ENCODE measurements at places on chromosomes 5 and 9.
A peak's percentile ranks its signal among the peaks of the same experiment; 100 is the strongest.

GRCh38 chr9:129841071-129841470 is 5.8 kb downstream of the USP20 start:
- no peak for DNase-seq

DNA sequence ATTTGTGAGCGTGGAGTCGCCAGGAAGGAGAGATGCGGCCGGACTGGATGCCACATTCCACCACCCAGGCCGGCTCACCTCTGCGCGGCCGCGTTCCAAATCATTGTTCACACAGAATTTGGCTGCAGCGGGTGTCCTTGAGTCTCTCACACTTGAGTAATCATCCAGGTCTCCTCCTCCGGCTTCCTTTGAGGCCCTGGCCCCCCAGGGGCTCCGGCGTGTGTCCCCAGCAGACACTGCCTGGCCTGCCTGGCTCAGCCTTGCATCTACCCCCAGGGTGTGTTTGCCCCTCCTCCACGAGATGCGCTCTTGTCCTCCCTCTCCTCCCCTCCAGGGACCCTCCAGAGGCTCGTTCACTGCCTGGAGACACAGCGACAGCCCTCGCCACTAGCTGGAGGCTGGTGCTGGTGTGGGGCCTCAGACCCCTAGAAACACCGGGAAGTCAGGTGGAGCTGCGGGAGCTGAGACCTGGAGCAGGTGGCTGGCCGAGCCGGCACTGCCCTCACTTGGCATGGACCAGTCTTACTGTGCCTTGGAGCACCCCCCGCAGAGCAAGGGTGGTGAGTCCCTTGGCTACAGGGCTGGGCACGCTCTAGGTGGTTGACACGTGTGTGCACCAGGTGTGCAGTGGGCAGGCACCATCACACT is 7.0 kb upstream of the SLC9A3 start:
- DNase-seq = no peak

- no peak for DNase-seq
These were observed 116.0 kb downstream of the GOLPH3 start for GRCh38 chr5:32058101-32058500.

DNA sequence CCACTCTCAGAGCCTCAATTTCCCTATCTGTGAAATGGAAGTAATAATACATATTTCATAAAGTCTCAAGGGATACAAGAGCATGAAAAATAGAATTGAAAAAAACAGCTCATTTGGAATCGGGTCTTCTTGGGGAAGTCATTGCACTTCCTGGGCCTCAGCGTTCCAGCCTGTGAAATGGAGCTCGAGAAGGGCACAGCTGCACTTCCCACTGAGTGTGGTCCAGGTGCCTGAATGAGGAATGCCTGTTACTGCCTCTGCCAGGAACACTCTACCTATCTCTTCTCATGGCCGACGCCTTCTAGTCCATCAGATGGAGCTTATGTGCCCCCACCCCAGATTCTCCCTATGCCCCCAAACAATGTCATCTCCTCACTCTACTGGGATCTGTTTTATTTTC is 924 bp upstream of the NEURL1B start:
- no peak for DNase-seq

- DNase-seq = peak; percentile 50
These were observed 188.4 kb downstream of the SNCAIP start for GRCh38 chr5:122500245-122501088.

DNA sequence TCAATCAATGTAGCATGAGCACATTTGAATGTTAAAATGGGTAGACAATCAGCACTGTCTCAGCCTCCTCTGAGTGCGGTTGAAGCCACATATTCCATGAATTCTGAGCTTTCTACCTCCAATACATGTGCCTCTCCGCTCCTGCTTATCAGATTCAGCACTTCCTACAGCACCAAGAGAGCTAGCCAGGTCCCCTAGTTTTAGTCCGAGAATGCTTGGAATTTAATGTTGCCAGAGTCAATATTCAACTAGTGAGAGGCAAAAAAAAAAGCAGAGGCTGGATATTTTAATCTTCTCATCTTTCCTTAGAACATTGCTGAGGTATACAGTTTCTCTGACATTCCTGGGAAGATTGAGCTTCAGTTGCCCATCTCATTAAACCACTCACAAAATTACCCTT is 1979.1 kb upstream of the CDH9 start:
- DNase-seq = no peak

DNA sequence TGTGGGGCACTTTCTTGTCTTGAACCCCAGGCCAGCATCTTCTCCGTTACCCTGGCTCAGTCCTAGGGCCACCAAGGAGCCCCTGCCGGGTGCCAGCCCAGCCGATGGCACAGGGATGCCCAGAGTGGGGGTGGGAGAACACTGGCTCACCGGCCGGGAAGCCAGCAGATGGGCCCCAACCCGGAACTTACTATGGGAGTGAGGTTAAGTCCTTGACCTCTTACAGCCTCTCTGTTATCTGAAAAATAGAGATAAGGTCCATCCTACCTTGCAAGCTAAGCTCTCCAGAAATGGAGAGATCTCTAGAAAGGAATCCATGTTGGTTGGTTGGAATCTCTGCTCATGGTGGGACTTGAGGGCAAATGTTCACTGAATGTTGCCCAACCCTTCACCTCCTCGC is 20.8 kb downstream of the SH3PXD2B start:
- no peak for DNase-seq

DNA sequence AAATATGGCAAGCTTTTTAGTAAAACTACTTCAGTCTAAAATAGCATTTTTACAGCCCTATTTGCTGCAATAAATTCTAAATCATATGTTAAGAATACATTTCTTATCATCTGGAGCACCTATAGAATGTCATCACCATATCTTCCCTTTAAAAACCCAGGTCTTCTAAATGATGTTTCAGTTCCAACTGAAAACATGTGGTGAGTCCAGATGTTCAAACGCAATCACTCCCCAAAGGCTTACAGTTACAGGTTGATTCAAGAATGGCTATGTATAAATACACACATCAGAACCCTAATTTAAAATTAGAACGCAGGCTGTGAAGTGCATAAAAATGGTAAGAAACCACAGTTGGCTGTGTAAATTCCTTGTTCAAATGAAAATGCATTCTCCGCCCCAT is 796.3 kb downstream of the MAT2B start:
- no peak for DNase-seq

DNA sequence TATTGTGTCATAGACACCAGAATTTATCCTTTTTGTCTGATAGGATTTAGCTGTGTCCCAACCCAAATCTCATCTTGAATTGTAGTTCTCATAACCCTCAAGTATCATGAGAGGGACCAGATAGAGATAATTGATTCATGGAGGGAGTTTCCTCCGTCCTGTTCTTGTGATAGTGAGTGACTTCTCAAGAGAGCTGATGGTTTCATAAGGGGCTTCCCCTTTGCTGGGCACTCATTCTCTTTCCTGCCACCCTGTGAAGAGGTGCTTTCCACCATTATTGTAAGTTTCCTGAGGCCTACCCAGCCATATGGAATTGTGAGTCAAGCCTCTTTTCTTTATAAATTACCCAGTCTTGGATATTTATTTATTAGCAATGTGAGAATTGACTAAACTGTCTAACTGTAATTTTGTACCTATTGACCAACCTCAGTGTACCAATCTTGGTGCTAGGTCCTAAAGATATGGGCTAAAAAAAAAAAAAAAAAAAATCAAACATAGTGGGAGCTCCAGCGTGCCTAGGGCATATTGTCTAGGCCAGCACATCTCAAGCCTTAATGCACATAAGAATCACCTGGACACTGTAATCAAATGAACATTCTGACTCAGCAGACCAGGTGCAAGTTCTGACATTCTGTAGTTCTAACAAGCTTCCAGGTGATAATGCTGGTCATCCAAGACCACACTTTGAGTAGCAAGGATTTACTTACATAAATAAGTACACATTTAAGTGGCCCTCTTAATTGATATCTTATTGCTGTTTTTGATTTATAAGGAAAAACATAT is 30.5 kb downstream of the ST8SIA4 start:
- no peak for DNase-seq

GRCh38 chr9:110606179-110606790 is 26.7 kb upstream of the SVEP1 start:
- no peak for DNase-seq

GRCh38 chr5:127666043-127666716 is 17.3 kb downstream of the CTXN3 start:
- DNase-seq = no peak

- no peak for DNase-seq
These were observed at the start of gene SLC6A7 for GRCh38 chr5:150189728-150190502. Gene SLC6A7, plus strand, starts transcription at chr5:150190062. Its CDS starts 266 bp downstream, at chr5:150190328.
